Small intestine (tissue), 16 donors: ENCODE measurements at places on chromosomes 5 and 9.
A peak's percentile ranks its signal among the peaks of the same experiment; 100 is the strongest.

DNA sequence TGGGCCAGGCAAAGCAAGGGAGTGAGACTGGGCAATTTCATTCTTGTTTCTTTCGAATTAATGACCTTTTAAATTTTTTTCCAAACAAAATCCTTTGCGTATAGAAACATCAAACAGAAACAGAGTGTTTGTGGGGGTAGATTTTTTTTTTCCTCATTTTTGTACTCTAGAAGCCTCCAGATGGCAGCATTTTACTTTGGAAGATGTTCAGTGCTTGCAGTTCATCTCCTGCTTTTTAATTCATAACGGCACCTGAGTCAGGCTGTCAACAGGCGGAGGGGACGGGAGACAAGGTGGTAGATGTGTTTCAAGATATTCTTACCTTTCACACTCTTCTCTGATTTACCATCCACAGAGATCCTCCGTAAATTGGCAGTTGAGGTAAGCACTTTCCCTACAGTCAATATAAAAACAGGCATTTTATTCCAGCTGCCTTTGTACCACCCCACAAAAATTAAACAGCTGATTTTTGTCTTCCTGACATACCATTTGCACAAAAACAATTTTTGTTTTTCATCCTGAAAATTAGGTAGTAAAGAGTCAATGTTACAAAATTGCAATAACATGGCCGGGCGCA is 99.5 kb upstream of the FBXL17 start:
- peak; percentile 50 for DNase-seq

DNA sequence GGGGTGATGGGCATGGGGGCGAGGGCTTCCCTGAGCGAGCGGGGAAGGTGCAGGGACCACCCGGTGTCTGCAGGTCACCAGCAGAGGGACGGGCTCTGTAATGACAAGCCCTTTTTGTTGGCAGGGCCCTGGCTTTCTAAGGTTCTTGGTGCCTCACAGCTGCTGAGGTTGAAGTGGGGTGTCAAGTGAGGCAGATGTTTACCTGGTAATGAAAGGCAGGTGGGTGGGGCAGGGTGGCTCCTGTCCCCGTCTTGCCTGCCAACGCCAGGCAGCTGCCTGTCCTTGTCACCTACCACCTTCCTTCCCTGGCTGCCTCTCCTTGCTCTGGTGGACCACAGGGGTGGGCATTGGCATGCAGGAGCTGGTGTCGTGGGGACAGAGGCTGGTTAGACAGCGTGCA is 41.0 kb upstream of the SEMA4D start:
- no peak for DNase-seq

- DNase-seq: no peak
Measured at GRCh38 chr9:15243081-15243480, 63.9 kb downstream of the TTC39B start.

GRCh38 chr5:90020575-90021538 is 388.7 kb downstream of the CETN3 start:
- DNase-seq: no peak

DNA sequence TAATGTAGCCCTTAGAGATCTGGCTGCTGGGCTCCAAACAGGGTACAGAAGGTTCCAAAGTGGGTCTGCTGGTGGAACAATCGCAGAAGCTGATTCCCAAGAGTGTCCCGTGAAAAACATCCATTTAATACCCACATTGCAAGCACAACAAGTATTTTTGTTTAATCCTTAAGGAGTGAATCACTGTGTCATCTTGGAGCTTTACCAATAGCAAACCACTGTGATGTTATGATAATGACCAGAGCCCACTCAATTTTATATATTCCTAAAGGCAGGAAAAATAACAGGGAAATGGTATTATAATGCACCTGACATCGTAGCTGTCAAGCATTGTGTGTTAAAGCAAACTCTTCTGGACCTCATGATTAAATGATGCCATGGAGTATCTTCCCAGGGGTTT is 291.9 kb downstream of the FBXL7 start:
- DNase-seq: no peak
